Stimulated activated CD4-positive, alpha-beta T cell treated with anti-CD3 and anti-CD28 coated beads, TNF-alpha, amount 100 ng/mL, for 4 hours (primary cell): ENCODE measurements at places on chromosomes 6 and 20.

GRCh38 chr6:38976801-38977500 is 71.6 kb upstream of the GLP1R start:
- DNase-seq: no peak

DNA sequence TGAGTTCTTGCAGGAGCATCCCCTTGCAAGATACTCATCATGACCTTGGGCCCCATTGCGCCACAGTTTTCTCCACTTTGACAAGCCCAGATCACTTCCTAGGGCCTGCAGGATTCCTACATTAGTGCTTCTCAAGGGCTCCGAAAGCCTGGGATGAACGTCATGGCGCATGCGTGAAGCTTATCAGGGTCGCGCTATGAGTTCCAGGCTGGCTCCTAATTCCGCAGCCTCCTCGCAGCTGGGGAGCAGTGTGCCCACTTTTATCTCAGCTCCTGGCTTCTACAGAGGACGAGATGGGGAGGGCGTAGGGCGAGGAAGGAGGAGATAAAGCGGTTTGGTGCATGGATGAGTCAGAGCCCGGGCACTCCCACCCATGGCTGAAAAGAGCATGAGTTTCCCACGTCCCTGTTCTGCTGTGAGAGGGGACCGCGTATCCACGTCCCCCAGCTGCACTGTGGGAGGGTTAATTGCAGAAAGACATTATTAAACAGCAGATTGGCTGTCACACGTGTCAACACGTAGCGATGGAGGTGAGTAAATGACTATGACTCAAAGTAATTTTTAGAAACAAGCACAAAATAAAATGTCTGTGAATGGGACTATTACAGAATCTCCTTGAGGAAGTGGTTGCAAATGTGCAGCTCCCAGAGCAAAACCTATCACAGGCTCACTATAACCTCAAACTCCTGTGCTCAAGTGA is 72.9 kb upstream of the DSP start:
- no peak for DNase-seq

GRCh38 chr20:19449051-19449450 is 236.6 kb downstream of the SLC24A3 start:
- DNase-seq: no peak

GRCh38 chr20:572727-573126 is 29.1 kb upstream of the CSNK2A1 start:
- DNase-seq: no peak

- DNase-seq: no peak
Observed at GRCh38 chr6:43264599-43265145, 21.4 kb downstream of the TTBK1 start.

GRCh38 chr6:160147146-160147536 is 25.5 kb downstream of the SLC22A1 start:
- no peak for DNase-seq

DNA sequence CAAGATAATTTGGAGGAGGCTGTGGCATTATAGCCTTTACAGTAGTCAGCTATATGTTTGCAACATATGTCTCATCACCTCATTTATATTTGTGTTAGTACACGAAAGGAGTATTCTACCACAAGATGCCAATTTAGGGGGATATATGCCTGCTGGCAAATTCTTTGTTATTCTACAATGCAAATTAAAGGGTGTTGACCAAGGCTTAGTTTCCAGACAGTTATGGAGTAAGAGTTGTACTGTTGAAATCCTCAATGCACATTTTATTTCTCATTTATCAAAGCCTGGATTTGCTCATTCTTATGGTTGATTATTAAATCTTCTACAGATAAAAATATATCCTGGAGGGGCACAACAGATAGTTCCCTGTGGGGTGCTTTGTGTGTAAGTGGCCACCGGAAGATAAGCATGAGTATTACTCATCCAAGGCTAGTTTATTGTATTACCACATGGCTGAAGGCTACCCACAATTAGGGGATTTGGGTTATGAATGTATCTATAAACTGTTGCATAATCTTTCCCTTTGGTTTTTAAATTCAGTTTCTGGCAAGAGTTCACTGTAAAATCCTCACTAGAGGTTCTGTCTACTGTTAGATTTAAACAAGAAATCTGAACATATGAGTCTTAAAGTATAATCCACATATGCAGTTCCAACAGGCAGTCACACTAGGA is 9.0 kb downstream of the CST9 start:
- DNase-seq: no peak

DNA sequence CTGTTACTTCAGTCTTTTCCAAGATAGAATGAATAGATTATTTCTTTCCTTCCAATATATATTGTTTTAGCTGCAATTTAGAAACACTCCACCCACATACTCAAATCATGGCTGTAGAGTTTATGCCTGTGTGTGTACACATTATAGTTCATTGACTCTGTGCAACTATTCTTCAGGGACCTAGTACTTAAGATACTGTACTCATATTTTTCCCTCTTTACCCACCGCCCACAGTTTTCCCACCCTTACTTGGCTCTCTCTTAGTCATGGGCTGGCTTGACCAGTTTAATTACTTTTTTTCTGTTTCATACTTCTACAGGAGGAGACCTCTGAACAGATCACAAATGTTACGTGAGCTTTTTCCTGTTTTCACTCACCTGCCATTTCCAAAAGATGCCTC is 30.4 kb downstream of the C6orf89 start:
- no peak for DNase-seq

DNA sequence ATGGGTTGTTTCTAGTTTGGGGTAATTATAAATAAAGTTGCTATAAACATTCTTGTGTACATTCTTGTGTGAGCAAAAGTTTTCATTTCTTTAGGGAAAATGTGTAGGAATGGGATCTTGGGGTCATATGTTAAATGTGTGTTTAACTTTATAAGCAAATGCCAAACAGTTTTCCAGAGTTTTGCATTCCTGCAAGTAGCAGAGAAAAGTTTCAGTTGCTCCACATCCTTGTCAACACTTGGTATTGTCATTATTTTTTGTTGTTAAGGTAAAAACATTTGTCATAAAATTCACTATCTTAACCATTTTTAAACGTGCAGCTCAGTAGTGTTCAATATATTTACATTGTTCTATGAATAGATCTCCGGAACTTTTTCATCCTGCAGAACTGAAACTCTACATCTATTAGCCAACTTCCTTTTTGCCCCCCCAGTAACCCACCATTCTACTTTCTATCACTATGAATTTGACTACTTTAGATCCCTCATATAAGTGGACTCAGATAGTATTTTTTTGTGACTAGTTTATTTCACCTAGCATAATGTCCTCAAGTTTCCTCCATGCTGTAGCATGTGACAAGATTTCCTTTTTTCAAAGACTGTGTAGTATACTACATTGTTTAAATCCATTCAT is 48.4 kb downstream of the PHACTR2 start:
- DNase-seq: no peak

DNA sequence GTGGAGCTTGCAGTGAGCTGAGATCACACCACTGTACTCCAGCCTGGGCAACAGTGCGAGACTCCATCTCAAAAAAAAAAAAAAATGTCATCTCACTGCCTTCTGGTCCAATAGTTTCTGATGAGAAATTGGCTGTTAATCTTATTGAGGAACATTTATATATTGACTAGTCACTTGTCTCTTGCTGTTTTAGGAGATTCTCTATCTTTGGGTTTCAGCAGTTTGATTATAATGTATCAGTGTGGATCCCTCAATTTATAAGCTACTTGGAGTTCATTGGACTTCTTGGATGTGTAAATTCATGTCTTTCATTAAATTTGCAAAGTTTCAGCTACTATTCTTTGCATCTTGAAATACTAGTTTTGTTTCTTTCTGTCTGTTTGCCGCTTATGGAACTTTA is 11.2 kb downstream of the ZGPAT start:
- no peak for DNase-seq

DNA sequence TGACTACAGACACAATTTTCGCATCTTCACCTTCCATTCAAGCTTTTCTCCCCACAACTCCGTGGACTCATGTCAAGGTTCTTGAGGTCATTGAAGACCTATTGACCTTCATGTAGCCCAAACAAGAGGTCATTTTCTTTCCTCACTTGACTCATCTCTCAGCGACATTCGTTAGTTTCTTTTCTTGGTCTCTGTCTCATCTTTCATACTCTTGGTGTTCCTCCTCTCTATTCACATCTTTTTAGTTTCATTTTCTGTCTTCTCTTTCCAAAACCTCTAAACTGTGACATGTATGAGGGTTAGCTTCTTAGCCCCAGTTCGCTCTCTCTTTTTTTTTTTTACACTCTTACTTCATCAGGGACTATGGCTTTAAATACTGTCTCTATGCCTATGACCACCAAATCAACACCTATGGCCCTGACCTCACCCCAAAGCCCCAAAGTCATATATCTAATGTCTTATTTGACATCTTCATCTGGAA is 128.6 kb upstream of the BACH2 start:
- no peak for DNase-seq

DNA sequence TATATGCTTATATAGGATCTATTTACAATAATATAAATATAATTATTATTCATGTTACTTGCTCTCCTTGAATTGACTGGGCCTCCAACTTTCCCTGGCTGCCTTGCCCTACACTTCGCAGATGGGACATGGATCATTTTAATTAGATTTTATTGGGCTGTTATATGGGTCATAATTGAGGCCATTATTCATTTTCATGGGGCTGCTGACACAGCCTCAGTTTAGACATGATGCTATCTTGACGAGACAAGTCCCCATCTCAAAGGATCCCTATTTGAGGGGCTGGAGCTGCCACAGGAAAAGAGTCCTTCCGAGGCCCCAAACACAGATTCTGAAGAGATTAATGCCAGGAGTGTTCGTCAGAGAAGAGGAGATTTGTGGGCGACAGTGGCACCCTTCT is 170.4 kb downstream of the DHX35 start:
- no peak for DNase-seq

DNA sequence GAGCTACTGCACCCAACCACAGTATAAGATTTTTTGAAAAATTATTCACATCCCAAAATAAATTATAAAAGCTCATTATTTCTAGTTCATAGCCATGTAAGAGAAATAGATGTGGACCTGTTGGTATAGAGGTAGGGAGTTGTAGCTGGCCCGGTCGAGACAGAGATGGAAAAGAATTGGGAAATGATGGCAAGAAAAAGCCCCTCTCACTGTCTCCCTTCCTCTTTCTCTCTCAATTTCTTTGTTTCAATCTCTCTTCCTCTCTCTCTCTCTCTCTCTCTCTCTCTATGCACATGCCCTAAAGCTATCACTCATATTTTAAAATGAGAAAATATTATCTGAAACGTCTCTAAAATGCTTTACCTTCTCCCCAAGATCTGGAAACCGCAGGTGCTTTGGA is 80.7 kb upstream of the CD83 start:
- DNase-seq: no peak

DNA sequence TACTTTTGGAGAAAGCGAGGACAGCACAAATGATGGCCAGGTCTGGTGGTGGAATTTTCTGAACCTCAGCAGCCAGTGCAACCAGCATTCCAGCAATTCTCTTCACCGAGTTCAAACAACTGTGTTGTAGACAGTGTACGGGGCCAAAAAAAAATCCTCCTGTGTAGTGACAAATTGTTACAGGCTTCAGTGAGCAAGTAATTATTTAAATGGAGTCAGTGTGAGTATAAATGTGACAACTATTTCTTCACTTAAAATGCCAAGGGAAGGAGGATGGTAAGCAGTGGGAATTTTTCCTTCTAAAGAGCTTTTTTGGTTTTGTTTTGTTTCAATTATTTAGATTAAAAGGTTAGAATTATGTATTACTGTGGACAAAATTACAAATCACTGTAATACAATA is 154.1 kb downstream of the TMEM242 start:
- DNase-seq: no peak

- no peak for DNase-seq
Observed at GRCh38 chr6:12232339-12232738, 57.8 kb upstream of the EDN1 start.

DNA sequence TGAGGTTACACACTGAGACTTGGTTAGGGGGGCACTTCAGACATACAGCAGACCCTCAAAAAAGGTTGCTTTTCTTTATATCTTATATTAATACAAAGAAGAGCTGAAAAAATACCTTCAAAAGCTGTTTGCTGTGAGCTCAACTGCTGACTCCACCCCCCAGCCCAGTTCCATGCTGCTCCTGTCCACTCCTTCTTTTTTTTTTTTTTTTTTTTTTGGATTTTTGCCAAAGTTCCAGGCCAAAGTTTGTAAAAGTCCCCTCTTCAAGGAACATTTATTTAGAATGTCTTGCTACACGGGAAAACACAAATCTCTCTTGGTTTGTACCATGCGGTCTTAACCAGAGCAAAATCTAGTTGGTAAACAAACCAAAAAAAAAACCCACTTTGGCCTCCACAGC is 85.3 kb upstream of the AKAP12 start:
- no peak for DNase-seq

DNA sequence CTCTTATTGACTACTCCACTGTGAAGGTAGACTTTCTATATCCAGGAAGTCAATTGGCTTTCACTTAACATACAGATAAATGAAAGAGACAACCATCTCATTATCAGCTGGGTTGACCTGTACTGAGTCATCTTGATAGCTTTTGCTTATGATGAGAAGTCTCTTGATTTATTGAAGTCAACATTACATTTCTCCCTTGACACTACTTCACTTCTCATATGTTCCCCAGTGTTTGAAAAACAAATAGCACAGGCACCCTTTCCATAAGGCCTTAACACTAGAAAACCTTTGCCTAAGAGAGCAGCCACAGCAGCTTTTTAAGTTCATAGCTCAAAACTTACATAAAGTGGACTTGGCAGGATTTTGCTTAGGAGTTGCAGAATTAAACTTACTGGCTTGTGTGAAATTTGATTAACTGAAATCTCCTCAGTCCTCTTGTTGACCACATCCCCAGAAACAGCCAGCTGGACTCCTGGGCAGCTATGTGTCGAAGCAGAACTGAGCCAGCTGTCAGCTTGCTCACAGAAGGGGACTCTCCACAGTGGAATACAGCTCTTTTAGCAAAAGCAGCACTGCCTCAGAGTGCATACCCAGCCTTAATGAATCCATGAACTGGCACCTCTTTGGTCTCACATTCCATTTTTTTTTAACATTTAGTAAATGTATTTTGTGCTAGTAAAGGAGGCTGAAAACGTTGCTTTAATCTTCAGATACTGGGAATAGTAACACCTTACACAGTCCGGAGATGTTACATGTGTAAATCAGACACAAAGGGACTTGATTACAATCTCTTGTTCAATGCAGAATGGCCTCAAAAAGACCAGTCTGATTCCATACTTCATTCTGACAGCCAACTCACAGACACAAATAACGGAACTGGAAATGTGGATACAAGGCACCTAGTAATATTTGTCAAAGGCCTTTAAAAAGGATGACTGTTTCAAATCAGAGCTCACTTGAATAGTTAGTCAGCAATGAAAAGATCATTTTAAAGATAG is 1532.7 kb downstream of the HACE1 start:
- DNase-seq: no peak

DNA sequence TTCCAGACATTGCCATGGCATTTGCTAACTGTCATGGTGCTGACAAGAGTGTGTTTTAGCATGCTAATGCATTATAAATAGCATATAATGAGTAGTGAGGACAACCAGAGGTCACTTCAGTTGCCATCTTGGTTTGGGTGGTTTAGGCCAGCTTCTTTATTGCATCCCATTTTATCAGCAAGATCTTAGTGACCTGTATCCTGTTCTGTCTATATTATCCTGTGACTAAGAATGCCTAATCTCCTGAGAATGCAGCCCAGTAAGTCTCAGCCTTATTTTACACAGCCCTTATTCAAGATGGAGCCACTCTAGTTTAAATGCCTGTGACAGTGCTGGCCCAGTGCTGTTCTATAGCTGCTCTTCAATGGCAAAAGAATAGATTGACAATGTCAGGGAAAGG is 781.0 kb upstream of the ADGRB3 start:
- DNase-seq: no peak
